Aorta (tissue), 5 donors: ENCODE measurements at places on chromosomes 3 and 15.

GRCh38 chr3:194032828-194033435 is 103.0 kb upstream of the HES1 start:
- DNase-seq = no peak

GRCh38 chr3:123385981-123386380 is 62.9 kb downstream of the ADCY5 start:
- peak; percentile 89 for DNase-seq

DNA sequence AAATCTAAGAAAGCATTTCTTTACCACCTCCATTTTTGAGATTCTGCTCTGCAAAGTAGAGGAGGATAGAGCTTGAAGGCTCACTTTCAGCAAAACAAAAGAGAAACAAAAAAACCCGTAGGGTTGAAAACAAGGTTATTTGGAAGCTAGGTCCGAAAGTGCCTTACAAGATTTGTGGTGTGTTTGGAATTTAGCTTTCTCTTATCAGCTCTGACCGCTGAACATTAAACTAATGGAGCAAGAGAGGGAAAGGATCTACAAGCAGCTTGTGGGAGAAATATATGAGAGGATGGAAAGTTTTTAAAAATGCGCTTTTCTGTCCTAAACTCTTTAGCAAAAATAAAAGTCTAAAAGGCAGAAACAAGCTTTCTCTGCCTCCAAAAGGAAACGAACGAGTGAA is 545.5 kb downstream of the NTRK3 start:
- DNase-seq = no peak

- DNase-seq = no peak
Observed at GRCh38 chr3:14440531-14441239, 38.3 kb downstream of the SLC6A6 start.

- no peak for DNase-seq
Observed at GRCh38 chr3:157238457-157238856, 78.5 kb upstream of the CCNL1 start.

GRCh38 chr3:197847866-197848401 is 56.9 kb downstream of the LRCH3 start:
- DNase-seq = no peak

GRCh38 chr3:22671848-22672247 is 531.3 kb upstream of the UBE2E2 start:
- no peak for DNase-seq

DNA sequence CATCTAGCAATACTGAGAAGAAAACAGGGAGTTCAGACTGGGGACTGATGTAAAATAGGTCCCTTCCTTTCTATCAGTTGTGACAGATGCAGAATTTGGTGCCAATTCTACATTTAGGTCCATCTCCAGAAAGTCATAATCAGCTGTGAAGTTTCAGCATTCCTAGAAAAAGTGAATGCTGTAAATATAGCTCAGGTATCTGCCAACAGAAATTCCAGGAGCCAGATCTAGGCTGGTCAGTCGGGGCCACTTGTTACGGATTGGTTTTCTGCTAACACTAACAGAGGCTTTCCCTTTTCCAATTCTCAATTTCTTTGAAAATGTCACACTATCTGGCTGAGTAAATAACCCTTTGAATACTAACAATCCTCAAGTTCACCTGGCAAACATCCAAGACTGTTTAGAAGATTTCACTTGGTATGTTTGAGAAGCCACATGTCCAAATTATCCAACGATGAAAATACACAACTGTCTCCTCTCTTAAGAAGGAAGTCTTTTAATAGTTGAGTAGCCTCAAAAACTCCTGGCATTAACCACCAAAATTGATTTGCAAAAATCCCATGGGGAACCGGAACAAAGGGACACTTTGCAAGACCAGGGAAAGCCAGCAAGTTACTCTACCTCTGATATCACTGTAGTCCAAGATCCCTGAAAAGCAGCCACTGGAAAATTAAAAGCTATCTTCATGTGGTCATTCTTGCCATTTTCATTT is 222.3 kb downstream of the ZMAT3 start:
- DNase-seq = no peak

DNA sequence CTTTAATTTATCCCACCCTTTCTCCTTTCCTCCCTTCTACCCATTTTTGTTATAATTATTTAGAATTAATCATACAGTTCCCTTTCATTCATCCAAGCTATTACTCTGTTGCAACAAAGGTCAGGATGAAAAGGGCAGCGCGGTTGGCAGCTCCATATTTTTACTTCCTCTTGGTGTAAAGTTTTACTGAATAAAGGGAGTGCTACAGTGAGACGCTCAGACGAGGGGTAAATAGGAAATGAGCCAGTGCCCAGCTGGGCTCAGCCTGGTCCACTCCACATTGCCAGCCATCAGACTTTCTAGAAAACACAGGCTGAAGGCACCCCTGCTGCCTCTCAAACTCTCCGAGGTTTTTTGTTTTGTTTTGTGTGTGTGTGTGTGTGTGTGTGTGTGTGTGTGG is 21.9 kb upstream of the ZBTB38 start:
- DNase-seq = no peak

DNA sequence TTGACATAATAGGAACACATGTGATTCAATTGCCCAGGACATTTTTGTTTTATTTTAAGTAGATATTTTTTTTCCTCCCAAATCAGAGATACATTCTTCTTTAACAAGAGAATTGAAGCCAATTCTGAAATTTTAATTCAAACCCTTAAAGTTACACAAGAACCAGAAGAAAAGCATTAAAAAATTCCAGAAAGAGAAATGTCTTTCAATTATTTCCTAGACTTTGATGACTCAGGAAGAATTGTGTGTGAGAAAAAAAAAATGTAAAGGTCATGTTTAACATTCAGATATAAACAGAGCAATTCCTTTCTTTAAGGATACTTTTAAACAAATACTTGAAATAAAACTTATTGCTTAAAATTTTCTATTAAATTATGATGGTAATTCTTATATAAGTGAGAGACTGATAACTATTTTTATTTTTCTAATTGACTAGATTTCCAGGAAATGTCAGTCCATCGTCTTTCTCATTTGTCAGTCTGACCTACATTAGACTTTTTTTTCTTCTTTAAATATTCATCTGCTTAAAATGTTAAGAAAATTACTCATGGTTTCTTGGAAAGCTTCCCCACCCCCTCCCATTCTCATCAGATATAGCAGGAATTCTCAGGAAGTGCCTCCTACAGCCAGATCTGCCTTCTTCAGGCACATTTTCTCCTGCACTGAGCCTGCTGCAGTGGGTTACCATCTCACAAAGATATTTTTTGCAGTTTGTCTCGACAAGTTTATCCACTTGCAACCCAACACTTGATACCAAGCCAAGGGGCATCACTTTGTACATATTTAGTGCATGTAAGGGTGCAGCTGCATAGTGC is 261.8 kb upstream of the CBLB start:
- no peak for DNase-seq

DNA sequence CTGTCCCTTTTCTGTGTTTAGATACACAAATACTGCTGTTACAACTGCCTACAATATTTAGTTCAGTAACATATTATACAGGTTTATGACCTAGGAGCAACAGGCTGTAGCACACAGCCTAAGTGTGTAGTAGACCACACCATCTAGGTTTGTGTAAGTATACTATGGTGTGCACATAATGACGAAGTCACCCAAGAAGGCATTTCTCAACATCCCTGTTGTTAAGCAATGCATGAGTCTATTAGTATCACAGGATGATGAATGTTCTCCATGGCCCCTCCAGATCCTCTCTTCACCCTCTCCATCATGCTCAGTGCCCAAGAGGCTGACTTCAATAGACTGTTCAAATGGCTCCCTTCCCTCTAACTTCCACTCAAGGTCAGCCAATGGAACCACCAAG is 14.6 kb upstream of the SEC62 start:
- no peak for DNase-seq

DNA sequence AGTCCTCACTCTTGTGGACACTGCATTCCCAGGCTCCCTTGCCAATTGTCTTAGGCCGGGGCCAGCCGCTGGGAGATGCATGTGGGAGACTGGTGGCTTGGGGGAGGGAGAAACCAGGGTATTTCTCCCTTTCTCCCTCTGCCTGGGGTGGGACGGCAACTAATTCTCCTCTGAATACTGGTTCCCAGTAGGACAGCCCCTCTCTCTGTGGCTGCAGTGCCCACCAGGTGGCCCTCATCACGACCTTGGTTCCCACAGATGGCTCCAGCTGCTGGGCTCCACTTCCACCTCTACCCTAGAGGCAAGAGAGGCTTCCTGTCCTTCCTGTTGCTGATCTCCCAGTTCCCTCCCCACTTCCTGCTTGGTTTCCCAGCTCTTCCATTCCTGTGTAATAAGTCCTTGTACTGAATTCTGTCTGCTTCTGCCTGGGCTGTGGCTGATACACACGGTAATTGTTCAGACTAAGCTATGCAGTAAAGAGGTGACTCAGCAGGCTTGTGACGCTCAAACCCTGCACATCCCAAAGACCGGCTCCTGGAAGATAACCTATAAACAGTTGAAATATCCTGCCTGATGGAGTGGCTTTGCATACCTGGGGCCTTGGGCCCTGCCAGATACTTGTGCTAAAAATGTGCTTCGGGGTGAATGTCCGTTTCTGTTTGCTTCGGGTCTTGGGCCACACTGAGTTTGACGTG is 20.4 kb upstream of the COPG1 start:
- DNase-seq = no peak

DNA sequence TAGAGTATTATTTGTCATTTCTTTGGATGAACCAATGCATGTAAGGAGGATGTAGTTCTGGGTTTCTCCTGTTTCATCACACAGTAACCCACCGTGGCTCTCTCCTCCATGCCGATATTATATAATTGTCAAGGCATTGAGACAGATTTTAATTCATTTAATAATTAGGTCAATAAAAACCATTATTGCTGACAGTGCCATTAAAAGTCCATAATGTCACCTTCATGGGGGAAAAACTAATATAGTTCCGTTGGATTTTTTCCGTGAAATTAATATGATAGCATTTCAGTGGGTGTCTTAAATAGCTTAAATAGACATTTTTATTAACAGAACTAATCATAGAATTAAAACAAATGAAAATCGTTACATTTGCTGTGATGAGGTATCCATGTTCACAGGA is 747.7 kb upstream of the CFAP20DC start:
- DNase-seq = no peak

DNA sequence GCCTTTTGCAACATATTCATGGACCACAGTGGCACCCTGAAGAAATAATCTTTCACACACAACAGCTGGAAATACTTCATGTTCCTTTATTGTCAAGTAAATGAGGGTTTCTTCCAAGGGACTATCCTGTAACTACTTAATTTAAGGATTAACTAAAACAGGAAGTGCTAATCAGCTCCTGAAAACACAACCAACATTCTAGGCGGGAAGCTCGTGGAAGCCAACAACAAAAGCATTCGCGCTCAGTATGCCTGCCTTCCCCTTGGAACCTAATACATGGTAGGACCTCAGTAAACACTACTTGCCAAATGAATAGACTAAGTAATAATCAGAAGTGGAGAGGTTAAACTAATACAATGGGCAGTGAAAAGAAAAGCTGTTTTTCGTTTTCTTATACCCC is 300.9 kb downstream of the RORA start:
- DNase-seq = no peak

- DNase-seq = no peak
Observed at GRCh38 chr3:3862534-3862933, 63.3 kb downstream of the LRRN1 start.

DNA sequence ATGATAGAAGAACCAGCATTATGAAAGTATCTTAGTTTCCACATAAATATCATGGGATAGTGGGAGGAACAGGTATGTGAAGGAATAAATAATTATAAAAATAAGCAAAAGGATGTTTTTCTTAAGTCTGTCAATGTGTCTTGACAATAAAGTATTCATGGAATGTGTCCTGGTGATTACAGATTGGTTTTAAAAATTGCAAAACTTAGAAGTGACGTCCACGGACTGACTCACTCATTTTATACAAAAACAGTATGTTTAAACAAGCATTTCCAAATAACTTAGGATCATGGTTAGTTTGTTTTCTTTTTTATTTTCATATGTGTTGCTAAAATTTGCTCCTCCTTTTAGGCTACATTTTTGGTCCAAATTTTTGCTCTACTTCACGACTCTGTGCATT is 687.0 kb upstream of the NECTIN3 start:
- no peak for DNase-seq

DNA sequence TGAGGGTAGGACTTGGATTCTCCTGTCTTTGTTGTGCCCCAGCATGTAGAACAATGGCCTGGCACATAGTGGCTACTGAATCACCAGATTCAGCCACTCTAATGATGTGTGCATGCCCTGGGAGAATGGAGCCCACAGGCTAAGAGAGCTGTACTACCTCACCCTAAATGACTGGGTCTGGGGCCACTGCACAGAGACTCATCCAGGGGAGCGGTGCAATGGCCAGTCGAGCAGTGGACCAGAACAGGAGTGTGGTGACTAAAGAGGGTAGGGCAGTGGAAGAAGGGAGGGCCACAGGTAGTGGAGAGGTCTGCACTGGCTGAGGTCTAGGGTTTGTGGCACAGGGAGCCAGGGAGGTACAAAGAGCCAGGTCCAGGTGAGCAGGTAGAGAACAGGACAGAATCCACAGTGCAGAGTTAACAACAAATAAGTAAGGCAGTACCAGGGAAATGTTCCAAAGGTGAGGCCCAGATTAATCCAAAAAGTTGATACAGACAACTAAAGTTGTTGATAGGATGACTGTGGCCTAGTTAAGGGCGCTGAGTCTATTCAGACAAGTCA is 142.7 kb upstream of the ATP11B start:
- no peak for DNase-seq

GRCh38 chr3:159734681-159735080 is 254.0 kb upstream of the IL12A start:
- DNase-seq = no peak

DNA sequence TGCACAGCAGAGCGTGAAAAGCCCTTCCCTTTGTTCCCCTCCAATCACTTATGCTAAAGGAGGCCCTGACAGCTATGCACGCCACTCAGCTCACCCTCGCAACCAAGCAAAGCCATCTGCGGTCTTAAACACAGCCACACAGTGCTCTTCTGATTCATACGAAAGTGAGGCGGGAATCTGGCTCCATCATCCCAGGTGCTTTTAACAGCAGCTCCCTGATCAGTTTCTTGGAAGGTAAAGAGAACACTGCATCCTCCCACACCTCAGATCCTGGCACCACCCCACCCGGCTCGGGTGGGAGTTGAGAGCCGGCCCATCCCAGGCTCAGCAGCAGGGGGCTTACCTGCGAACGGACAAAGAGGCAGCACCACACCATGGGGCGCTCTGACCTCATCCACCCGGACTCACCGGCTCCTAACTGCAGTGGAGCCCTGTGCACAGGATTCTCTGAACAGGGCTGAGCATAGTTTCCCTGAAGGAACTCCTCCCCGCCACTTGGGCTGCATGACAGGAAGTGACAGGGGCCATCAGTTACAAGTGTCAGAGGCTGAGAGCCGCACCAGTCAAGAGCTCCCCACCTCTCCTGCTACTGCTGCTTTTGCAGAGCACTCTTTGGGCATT is 114.3 kb upstream of the ARHGEF3 start:
- peak; percentile 66 for DNase-seq

DNA sequence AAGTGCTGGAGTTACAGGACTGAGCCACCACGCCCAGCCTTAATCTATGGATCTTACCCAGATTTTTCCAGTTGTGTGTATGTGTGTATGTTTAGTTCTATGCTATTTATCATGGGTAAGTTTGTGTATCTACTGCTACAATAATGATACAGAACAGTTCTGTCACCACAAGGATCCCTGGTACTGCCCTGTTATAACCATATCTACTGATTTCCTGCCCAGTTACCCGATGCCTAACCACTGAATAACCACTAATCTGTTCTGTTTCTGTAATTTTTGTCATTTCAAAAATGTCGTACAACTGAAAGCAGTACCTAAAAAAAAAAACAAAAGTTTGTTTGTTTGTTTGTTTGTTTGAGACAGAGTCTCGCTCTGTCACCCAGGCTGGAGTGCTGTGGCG is 123.7 kb upstream of the RAP2B start:
- DNase-seq = no peak

GRCh38 chr3:31664031-31664430 is 131.3 kb downstream of the STT3B start:
- DNase-seq = no peak

GRCh38 chr15:76150513-76150912 is 90.7 kb downstream of the TMEM266 start:
- no peak for DNase-seq
